HFFc6 (cell line): ENCODE measurements at places on chromosomes 6 and 20. TPM values are rescaled to one million over a fixed set of nuclear protein-coding genes. Genes with fewer than 3 reads are reported as not detected.
A peak's percentile ranks its signal among the peaks of the same experiment; 100 is the strongest.

Gene CCM2L
- not detected in 2 replicates for total RNA-seq

GRCh38 chr20:53493311-53493857, 100.3 kb downstream of the ZNF217 start:
- no peak for DNase-seq

DNA sequence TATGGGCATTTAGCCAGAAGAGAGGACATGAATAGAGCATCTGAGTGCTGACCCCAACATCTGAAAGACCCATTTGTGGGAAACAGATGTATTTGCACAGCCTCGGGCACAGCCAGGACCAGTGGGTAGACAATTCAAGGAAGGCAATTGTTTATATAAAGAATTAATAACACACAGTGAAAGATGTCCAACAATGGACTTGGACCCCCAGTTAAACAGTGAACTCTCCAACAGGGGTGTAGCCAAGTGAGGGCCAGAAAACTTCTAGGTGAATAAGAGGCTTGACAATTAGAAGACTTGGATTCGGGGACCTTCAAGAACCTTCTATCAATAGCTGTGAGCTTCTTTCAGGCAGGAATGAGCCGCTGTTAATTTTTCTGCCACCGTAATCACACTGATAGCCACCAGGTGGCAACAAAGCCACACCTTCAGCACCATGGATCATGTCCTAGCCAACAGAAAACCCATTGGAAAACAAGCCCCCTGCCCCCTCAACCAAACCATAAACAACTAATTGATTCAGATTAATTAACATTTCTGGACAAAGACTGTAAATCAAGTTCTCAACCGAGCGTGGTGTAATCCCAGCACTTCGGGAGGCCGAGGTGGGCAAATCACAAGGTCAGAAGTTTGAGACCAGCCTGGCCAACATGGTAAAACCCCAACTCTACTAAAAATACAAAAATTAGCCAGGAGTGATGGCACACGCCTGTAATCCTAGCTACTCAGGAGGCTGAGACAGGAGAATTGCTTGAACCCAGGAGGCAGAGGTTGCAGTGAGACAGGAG, 8.8 kb upstream of the SRSF6 start:
- no peak for DNase-seq

GRCh38 chr6:8679823-8680222, 244.5 kb upstream of the SLC35B3 start:
- DNase-seq, result no peak

DNA sequence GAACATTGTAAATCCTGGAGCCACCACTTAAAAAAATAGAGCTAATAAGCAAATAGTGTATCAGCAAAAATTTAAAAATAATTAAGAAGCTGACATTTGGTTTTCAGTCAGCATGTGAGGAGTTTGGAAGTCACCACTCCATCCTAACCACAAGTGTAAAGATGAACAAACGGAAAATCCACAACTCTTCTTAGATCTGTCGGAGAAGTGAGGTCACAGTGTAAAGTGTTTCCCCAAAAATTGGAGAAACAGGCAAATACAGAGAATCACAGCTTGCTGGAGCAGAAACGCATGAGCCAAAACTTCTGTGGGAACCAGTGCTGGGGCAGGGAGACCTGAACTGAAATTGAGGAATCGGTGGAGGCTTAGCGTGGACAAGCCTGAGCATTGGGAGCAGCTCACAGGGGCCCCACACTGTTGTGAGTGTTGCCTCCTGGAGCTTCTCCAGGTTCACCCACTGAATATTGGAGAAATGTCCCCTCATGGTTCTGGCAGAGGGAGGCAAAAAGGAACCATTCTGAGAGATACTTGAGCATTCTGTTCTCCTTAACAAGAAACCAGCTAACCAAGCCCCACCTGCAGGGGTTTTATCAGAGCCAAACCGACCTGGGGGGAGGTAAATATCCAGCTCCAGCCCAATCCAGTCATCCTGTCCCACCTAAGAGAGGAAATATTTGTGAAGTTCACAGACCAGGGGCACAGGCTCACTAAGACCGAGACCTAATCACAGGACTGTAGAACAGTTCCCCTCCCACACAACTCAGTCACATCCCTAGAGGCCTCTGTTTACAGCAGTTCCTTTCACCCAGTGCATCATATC, 192.0 kb downstream of the ERMARD start:
- no peak for DNase-seq

DNA sequence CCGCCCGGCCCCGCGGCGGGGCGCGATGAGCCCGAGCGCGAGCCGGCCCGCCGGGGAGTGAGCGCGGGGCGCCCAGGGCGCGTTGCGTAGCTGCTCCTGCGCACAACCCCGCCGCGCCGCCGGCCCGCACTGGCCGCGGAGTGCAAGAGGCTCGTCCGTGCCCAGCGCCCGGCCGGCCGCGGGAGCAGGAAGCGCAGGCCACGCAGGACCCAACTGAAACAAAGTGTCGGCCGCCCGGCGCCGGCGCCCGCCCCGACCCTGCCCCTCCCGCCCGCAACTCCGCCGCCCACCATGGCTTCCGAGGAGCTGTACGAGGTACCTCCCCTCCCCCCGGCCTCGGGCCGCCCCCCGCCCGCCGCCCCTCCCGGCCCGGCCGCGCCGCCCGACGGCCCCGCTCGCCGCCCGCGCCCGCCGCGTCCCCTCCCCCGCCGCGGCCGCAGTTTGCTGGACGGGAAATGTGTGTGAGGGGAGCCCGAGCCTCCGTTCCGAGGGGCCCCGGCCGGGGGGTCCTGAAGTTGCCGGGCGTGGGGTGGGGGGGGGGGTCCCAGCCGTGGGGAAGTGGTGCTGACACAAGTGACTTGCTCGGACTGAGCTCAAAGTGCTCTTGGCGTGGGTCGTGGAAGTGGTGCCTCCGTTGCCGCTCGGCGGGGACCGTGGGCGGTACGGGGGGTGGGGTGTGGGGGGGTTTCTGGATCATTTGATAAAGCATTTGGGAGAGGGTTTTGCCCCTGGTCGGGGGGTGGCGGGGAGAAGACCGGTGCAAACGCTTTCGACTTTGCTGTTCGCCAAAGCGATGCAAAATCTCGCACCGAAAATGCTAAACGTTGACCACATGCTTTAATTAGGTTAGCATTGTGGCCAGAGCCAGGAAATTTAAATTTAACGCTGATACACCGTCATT, 539 bp downstream of the CDYL start:
- DNase-seq, result peak; percentile 24

DNA sequence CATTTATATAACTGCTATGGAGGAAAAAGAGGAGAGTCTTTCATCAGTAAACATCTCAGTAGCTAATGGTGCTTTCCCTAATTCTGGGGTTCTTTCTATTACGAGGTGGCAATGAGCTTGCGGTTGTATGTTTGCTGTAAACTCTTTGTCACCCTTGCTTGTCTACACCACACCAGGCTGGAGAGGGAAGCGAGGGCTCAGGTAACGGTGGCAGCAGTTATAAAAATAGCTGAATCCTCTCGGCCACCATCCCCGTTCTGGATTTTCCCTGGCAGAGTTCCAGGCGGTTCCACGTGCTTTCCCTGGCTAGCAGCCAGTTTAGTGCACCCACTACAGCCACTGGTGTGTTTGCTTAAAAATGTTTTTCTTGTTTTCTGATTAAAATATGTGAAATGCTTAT, 39.0 kb downstream of the MAS1 start:
- DNase-seq, result no peak

- peak; percentile 8 for DNase-seq
Measured at GRCh38 chr6:72140795-72141194, 254.4 kb downstream of the RIMS1 start.

Gene ADTRP
- 0.33 to 0.73 TPM (median 0.60 TPM) in 3 replicates for total RNA-seq

DNA sequence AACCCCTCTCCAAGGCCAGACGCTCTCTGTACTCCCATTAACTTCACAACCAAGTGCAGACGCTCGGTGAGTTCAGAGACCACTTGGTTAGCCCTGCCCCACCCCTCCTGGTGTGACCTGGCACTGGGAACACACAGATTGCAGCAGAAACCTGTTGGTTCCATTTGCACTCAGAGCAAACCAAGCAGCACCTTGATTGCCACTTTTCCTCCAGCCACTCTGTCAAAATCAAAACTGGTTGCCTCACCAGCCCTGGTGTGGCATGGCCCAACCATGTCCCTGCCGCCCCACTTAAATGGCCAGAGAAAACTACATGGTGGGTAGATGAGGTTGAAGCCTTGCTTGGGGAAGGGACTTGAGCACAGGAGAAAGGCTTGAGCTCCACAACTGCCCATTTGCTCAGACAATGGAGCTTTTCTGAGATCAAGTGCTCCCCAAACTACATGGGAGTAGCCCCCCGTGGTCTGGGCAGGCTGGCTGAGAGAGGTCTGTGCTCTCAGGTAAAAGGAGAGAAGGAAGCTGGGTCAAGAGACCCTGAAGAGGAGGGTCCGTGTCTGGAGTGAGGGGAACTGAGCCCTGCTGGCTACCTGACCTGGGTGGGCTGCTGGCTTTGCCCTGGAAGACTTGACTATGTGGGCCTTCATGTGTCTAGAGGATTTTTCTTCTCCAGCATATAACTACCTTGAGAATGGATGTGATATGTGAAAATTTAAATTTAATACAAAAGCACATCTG, 43.4 kb downstream of the PLCG1 start:
- no peak for DNase-seq

DNA sequence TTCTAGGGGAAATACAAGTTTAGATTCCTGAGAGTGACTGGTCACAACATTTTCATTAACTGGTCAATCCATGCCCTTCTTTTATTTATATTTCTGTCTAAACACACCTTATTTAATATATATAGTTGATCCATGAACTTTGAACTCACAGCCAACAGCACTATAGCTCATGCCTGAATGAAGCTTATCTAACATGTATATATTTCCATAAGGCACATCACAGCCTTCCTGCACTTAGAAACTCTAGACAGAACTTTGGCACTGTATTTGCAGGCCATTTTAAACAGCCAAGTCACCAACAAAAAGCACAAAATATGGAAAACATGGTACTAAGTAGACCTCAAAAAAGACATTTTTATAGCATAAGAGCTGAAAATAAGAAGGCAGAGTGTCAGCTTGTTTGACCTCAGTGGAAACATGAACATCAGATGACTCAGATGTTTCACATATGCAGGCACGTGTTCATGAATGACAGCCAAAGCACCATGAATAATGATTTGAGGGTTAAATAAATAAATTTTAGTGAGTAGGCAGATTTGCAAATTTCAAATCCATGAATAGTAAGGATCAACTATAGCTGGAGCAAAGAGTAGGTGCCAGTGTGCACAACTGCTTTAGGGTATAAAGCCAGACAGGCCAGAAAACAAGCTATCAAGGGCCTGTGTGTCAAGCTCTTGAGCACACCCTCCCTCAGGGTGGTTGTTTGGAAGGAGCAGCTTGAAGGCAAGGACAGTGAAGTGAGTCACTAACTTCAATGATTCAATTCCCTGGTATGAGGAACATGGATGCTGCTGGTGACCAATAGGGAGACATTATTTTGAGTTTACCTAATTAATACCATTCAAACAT, 88.9 kb upstream of the NT5E start:
- DNase-seq, result peak; percentile 97

DNA sequence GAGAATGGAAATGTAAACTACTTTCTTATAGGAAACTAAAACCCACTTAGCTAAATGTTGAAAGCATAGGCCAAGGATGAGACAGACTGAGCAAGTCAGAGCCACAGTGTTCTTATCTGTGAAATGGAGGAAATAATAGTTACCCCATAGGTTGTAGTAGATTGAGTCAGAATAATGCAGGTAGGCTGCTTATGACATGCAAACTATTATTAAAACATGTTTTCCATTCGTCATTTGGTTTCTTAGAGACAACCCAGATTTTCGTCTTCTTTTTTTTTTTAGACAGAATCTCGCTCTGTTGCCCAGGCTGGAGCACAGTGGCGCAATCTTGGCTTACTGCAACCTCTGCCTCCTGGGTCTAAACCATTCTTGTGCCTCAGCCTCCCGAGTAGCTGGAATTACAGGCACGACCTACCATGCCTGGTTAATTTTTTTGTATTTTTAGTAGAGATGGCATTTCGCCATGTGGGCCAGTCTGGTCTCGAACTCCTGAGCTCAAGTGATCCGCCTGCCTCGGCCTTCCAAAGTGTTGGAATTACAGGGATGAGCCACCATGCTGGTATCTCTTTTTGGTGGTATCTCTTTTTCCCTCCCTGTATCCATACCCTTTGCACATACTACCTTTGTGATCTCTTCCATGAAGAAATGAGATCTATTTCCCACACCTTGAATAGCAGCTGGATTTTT, 196.5 kb upstream of the ZNF217 start:
- no peak for DNase-seq

DNA sequence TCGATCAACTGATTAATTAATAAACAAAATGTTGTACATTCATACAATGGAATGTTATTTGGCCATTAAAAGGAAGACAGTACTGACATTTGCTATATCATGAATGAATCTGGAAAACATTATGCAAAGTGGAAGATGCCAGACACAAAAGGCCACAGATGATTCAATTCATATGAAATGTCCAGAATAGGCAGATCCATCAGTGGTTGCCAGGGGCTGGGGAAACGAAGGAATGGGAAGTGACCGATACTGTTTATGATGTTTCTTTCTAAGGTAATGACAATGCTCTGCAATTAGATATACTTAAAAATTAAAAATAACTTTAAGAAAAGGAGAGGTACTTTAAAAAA, 37.2 kb downstream of the ELOVL5 start:
- DNase-seq, result peak; percentile 53

Gene KCNB1
- 0.05 to 0.27 TPM (median 0.18 TPM) in 3 replicates for total RNA-seq

- DNase-seq, result no peak
Measured at GRCh38 chr20:23652371-23652770, 14.6 kb upstream of the CST3 start.

DNA sequence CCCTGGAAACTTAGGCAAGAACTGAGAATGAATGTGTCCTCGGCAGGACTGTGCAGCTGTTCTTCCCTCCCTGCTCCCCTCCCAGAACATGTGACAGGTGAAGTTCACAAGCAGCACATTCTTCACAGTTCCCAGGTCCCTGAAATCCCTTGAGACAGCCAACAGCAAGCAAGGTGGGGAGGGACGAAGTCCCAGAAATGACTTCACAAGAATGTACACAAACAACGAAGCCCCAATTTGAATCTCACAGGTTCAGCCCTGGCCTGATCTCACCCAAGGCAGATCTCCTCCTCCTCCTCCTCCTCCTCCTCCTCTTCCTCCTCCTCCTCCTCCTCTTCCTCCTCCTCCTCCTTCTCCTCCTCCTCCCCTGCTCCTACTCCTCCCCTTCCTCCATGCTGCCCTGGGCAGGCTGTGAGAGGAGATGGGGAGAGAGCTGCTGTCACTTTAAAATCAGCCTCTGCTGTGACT, 32.4 kb downstream of the WRNIP1 start:
- no peak for DNase-seq

GRCh38 chr6:92124200-92124651, 1295.1 kb downstream of the EPHA7 start:
- DNase-seq, result no peak

GRCh38 chr6:100986921-100987320, 105.8 kb upstream of the ASCC3 start:
- DNase-seq, result no peak

- no peak for DNase-seq
Measured at GRCh38 chr20:2738331-2739041, 45.9 kb downstream of the EBF4 start.

DNA sequence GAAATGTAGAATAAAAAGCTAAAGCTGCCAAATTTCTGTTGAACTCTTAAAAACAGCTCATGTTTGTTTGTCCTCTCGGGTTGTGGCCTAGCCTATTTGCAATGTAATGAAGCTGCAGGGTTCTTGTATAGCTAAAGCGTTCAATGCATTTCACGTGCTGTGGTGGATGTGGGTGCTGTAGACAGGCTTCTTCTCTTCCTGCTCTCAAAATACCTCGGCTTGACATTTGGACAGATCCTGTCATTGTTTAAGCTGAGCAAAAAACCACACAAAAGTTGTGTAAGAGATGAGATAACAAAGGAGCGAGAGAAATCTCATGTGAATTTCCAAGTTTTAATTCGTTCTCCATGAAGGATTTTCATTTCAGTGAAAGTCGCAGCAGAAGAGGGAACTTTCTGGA, 196.3 kb upstream of the UST start:
- no peak for DNase-seq
